Activated naive CD8-positive, alpha-beta T cell treated with anti-CD3 and anti-CD28 coated beads, Interleukin-2, amount 50 U/mL, for 16 hours (primary cell): ENCODE measurements at places on chromosomes 16 and 17.

GRCh38 chr17:7589204-7589868 lies 558 bp downstream of the SOX15 start:
- DNase-seq: no peak

DNA sequence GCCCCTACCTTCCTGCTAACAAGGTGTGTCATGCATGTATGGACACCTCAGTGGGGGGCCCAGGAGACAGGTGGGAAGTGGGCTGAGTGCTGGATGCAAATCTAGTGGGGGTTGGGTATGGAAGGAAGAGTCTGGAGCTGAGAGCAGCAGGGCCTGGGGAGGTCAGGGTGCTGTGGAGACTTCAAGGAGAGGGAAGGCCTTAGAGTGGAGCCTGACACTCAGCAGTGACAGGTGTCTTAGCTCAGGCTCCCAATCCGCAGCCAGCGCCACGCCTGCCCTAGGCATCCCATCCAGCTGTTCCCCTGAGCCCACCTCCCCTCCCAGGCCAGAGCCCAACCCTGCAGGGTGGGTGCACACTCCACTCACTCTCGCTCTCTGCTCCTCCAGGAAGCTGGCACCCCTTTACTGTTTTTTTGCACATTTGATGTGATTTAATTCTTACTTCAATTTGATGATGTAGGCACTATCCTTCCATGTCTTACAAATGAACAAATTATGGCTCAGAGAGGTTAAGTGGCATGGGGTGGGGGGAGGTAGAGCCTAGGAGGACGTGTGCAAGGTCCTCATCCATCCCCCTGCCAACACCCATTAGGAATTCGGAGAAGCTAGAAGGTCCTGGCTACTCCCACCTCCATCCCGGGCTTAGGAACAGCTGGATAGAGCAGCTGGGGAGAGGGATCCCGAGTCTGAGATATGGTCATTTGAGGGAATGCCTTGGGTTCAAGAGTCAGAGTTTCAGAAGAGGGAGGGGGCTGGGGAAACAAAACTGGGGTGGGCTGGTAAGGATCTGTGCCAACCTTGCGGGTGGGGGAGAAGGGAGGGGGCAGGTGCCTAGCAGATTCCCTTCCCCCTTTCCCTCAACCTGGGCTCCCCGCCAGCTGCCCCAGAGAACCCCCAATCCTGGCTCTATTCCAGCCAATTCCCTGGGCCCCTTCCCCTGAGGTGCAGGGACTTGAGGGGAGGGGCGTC lies 2.1 kb downstream of the FAM171A2 start:
- DNase-seq: no peak

- no peak for DNase-seq
Measured at GRCh38 chr16:67878232-67878631, 5.4 kb downstream of the EDC4 start.

GRCh38 chr16:73916829-73917594 lies 379.6 kb upstream of the PSMD7 start:
- no peak for DNase-seq

DNA sequence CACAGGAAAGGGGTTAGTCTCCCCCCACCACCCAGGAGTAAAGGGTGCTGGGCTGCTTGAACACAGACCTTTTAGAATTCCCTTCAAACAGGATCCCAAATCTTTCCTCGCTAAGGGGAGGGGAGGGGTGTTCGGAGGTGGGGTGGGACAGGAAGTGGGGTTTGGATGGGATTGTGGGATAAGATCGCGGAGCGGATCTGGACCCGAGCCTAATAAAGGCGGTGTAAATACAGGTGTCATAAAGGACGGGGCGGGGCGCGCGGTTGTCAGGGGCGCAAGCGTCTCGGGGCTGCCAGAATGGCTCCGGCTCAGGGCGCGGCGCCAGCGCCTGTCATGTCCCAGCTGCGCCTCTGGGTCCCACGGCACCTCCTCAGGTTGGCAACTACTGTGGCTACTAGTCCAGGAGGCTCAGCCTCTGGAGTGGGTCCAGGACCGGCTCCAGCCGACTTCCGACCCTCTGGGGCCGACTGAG lies 59.8 kb upstream of the FBXO47 start:
- DNase-seq: no peak
